Right atrium auricular region (tissue), 2 donors: ENCODE measurements at places on chromosomes 3 and 15. TPM values are rescaled to one million over a fixed set of nuclear protein-coding genes. Genes with fewer than 3 reads are reported as not detected.

ARL6IP5 gene
- 172 TPM for total RNA-seq

C3orf85 gene
- not detected for total RNA-seq

GOLGA8G gene
- total RNA-seq, result not detected

DNAJA4 gene
- 70.0 TPM for total RNA-seq

CCDC54 gene
- total RNA-seq, result not detected

SLC38A3 gene
- total RNA-seq, result 2.4 TPM

SLC28A2 gene
- not detected for total RNA-seq

KLHL6 gene
- total RNA-seq, result 0.41 TPM

RTP4 gene
- 1.0 TPM for total RNA-seq

THPO gene
- total RNA-seq, result not detected
